ENCODE measurements at places on chromosomes 3 and 15.

DNA sequence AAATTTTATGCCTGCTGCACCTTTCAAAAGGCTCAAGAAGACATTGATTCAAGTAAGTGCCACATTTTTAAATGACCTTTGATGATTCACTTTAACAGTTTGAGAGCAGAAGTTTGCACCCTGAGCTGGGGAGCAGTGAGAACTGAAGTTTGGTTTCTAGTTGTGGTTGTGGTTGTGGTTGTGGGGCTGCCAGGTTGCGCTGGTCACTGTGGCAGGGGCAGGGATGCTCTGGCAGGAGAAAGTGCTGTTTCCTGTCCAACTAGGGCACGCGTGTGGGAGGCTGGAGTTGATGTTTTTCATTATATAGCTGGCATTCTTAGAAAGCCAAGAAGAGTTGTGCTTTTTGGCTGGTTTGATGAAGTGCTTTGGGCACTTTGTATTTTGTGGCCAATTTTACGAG, 339.7 kb upstream of the NR2F2 start:
- DNase-seq: no peak

- no peak for DNase-seq
These were observed 68.5 kb downstream of the KCNH8 start for GRCh38 chr3:19216669-19217337.

GRCh38 chr3:172538368-172539151, 15.3 kb upstream of the TNFSF10 start:
- no peak for DNase-seq

GRCh38 chr15:80500021-80500420, 95.8 kb downstream of the ARNT2 start:
- no peak for DNase-seq

DNA sequence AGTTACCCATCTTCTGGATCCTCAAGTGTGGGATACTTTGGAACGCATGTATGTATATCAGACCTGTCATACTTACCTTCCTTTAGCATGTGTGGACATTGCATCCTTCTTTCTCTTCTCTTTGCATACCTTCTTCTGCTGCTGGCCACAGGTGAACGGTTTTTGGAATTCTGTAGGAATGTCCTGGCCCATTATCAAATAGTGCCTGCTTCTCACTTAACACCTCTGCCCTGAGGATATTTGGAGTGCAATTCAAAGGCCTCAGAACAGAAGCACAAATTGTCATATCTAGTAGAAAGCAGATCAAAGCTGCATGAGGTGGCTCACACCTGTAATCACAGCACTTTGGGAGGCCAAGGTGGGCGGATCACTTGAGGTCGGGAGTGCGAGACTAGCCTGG, 34.1 kb upstream of the UACA start:
- no peak for DNase-seq

DNA sequence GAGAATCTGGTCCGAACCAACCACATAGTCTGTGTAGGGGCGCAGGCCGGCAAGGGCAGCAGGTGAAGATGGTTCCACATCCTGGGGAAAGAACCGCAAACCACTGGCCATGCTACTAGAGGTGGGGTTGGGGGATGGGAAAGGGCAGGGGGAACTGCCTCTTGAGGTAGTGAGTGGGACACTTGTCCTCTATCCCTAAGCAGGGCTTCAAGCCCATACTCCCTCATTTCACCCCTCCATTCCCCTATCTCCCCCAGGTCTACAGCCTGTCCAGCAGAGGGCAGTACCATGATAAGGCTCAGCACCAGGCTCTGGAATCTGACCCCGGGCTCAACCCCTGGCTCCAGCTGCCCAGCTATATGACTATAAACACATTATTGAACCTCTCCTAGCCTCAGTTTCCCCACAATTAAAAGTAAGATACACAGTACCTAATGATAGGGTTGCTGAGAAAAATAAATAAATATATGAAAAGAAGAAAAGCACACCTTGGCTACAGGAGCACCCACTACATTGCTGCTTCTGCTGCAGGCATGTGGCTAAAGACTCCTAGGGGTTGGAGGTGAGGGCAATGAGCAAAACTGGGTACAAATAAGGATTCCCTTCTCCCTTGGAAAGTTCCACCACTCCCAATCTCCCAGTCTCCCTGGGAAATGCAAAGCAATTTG, 6.3 kb downstream of the GORASP1 start:
- no peak for DNase-seq

GRCh38 chr3:129022114-129023007, 21.3 kb downstream of the EFCC1 start:
- DNase-seq: no peak

DNA sequence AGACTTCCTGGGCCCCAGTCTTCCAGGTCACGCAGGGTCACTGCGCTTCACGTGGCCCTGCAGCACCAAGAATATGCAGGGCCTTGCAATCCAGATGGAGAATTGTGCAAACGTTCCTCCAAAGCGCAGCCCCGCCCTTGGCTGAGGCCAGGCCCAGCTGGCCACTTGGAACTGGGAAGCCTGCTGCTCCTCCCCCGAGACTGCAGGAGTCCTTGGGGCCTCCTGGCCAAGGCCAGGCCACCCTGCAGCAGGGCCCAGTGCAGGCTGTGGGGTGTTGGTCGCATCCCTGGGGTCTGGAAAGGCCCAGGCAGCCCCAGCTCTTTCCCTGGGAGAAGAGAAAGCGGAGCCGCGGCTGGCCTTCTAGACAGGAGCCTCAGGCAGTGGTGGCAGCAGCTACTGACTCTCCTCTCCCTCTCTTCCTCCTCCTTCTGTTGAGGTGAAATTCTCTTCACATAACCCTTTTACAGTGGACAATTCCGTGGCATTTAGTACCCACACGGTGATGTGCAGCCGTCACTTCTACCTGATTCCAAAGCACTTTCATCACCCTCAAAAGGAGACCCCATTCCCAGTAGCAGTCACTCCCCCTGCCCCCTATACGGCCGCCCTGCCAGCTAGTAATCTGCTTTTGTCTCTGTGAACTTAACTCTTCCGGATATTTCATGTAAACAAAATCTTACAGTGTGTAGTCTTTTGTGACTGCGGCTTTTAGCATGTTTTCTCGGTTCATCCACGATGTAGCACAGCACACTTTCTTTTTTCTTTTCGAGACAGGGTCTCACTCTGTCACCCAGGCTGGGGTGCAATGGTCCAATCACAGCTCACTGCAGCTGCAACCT, 103.9 kb downstream of the TMEM266 start:
- DNase-seq: peak; percentile 69

GRCh38 chr15:64781299-64781698, 5.9 kb upstream of the RBPMS2 start:
- DNase-seq: no peak

DNA sequence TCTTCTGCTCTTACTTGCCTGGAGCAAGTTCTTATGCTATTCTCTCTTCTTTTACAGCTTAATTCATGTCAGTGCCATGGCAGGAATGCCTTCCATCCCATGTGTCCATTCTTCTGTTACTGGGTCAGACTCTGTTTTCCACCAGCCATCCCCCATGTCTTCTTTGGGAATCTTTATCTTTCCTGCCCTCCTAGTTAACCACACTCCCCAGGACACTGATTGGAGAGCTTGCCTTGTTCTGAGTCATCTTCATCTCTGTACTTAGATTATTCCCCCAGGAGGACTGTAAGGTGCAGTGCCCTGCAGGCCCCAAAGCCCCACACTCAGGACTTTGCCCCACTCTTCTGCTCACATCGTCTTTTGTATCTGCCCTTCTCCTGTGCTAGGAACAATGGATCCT, 3.6 kb downstream of the ABHD17C start:
- no peak for DNase-seq

- DNase-seq: no peak
These were observed 850 bp downstream of the SUCLG2 start for GRCh38 chr3:67653425-67654098.

- DNase-seq: no peak
These were observed 21.2 kb downstream of the CADM2 start for GRCh38 chr3:84980011-84980410.

GRCh38 chr3:44554626-44555592, at the start of gene ZKSCAN7:
Gene ZKSCAN7, plus strand, starts transcription at chr3:44555193. Its CDS starts 1,855 bp downstream, at chr3:44557048.
- peak; percentile 13 for DNase-seq

GRCh38 chr3:24046214-24046613, 101.1 kb downstream of the NR1D2 start:
- DNase-seq: no peak

DNA sequence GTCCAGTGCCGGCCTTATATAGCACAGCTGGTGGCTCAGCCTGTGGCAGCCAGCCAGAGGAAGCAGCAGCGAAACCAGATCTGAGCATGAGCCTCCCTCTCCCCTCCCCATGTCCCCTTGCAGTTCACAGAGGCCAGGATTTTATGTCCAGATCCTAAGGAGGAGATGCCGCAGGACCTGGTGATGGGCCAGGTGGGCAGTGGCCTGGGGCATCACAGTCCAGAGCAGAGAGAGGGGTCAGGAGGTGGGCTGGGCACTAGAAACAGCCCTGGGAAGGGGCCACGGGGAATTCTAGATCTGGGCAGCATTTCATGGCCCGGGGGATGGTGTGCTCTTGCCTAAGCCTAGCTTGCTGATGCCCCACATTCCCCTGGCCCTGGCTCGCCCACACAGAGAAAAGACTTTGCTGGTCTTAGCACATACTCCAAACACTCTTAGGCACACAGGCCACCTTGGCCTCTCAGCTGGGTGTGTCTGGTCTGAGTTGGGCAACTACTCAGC, 259 bp upstream of the CILP start:
- DNase-seq: no peak

DNA sequence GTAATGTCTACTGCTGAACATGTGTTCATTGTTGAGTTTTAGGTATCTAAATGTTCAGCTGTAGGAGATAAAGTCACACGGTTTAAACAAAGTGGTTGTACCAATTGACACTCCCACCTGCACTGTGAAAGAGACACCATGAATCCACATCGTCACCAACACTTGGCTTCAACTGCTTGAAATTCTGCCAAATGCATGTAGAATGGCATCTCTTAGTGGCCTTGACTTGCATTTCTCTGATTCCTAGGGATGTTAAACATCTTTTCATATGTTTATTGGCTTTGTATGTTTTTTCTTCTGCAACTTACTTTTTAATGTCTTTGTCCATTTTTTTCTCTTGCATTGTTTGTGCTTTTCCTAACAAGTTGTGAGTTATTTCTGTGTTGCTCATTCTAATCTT, 43.4 kb downstream of the RPLP1 start:
- DNase-seq: no peak

DNA sequence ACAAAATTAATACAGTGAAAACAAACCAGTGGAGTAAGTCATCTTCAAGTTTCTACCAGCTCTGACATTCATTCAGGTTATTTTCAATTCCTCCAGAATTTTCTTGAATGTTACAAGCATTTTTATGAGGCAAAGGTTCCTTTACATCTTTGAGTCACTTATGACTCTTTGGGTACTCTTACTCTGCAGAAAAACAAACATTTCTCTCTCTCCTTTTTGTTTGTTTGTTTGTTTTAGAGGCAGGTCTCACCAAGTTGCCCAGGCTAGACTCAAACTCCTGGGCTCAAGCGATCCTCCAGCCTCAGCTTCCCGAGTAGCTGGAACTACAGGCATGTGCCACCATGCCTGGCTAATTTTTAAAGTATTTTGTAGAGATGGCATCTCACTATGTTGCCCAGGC, 233.5 kb downstream of the ADAMTSL3 start:
- no peak for DNase-seq

GRCh38 chr15:59199626-59200465, 6.8 kb upstream of the LDHAL6B start:
- peak; percentile 44 for DNase-seq

GRCh38 chr3:169133178-169134161, 530.0 kb downstream of the MECOM start:
- no peak for DNase-seq

- DNase-seq: no peak
These were observed 1030.0 kb downstream of the TBL1XR1 start for GRCh38 chr3:176167272-176167671.

DNA sequence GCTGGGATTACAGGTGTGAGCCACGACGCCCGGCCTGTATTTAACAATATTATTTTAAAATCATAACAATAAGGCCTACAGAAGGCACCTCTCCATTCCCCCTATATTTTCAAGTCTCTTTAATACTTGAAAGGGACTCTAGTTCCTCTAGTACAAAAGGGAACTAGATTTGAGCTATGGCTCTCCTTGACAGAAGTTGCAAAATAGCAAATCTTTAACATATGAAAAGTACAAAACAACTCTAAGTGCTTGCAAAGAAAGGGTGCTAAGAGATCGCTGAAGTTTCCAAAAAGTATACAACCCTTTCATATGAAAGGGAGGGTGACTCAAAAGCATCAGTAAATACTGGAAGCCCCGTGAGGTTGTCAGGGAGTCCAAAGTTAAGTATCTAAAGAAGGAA, 23.8 kb downstream of the AP3S2 start:
- DNase-seq: no peak

DNA sequence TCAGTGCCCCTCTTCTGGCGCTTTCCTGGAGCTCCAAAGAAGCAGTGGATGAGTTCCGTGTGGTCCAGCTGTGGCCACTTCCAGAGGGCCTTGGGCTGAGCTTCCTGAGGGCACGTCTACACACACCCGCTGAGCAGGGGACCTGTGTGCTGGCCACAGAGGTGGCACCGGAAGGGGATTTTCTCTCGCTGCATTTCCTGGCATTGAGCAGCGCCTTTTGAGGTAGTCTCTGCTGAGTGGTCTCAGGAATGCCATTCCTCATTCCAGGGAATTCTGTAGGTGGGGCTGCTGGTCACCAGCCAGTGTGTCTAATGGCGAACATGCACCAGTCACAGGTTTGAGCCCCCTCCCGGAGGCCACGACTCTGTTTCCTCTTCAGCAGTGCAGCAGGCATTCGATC, 48.1 kb downstream of the AMOTL2 start:
- no peak for DNase-seq

GRCh38 chr3:194269610-194270145, 81.5 kb downstream of the CPN2 start:
- no peak for DNase-seq

GRCh38 chr15:88249220-88249619, 7.3 kb downstream of the NTRK3 start:
- DNase-seq: no peak

- DNase-seq: peak; percentile 84
These were observed 647.1 kb downstream of the NTRK3 start for GRCh38 chr15:87609474-87609873.

GRCh38 chr15:63402498-63403253, 21.0 kb upstream of the CA12 start:
- DNase-seq: peak; percentile 14

DNA sequence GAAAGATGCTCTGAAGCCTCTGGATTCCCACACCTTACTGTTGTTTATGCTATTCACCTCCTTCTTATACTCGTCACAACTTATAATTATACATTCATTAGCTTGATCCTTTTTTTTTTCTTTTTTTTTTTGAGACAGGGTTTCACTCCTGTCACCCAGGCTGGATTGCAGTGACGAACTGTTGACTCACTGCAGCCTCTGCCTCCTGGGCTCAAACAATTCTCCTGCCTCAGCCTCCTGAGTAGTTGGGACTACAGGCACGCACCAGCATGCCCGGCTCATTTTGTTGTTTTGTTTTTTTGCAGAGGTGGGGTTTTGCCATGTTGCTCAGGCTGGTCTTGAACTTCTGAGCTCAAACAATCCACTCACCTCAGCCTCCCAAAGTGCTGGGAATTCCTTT, 143.6 kb downstream of the PLCL2 start:
- DNase-seq: no peak

All from GM04504 (cell line).